Stimulated activated CD4-positive, alpha-beta T cell treated with anti-CD3 and anti-CD28 coated beads, Interleukin-1b, Interleukin-23, amount 100 ng/mL, for 24 hours (primary cell): ENCODE measurements at places on chromosomes 2 and 18.

GRCh38 chr2:196275646-196276352, 104.4 kb upstream of the STK17B start:
- no peak for DNase-seq

- no peak for DNase-seq
Measured at GRCh38 chr2:55133467-55134315, 83.4 kb upstream of the RTN4 start.

DNA sequence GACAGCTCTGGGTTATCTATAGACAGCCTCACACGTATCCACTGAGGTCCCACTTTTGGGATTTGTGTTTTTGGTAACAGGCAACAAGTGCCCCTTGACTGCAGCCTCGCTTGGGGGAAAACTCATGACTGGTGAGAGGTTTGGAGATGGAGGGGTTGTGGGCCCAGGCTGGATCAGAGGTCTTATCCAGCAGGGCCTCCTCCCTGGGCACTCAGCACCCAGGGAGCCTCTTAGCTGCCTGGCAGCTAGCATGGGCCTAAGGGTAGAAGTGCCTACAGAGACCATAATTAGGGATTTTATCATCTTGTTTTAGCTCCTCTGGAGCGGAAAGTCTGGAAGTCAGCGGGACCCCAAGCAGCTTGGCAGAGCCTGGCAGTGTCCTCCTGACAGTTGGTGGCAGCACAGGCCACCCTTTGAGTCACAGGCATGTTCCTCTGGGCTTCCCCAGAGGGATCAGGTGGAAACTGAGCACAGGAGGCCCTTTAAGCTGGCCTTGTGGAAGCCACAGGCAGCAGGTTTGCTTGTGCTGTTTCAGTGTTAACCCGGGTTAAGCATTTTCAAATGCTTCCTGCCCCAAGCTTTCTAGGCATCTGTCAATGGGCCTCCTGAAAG, 143.1 kb downstream of the KCTD1 start:
- DNase-seq, result no peak

DNA sequence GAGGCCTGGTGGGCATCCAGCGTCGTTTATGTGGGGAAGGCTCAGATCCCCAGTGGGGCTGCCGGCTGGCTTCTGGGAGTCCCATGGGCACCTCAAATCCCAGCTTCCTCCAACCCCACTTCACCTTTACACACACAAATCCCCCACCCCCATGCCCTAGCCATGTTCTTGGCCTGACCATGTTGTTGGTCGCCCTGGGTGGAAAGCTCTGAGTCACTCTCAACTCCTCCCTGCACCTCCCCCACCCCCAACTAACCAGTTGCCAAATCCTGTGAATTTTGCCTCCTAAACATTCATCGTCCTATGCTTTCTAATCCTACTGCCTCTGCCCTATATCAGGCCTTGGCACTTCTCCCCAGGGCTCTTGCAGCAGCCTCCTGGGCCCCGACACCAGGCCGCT, 6.4 kb downstream of the TNS1 start:
- no peak for DNase-seq

- no peak for DNase-seq
Measured at GRCh38 chr2:156986339-156986988, 271.0 kb upstream of the GALNT5 start.

DNA sequence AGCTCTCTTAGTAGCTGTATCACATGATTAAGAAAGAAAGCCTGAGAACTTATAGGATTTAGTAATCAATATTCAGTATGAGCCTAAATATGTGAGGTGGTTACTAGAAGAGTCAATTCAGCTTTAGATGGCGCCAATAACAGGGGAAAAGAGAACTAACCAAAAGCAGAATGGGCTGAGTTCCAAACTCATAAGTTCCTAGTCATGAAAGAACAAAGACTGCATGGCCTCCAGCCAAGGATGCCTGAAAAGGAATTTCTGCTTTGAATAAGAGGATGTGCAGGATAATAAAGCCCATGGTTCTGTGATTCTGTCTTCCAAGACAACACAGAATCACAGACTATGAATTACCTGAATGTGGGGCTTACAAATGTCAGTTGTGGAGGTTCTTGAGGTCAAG, 196.5 kb downstream of the SATB2 start:
- no peak for DNase-seq

GRCh38 chr18:14969500-14969899, 221.5 kb downstream of the ANKRD30B start:
- no peak for DNase-seq

- no peak for DNase-seq
Measured at GRCh38 chr18:44602845-44603244, 77.8 kb upstream of the SETBP1 start.

DNA sequence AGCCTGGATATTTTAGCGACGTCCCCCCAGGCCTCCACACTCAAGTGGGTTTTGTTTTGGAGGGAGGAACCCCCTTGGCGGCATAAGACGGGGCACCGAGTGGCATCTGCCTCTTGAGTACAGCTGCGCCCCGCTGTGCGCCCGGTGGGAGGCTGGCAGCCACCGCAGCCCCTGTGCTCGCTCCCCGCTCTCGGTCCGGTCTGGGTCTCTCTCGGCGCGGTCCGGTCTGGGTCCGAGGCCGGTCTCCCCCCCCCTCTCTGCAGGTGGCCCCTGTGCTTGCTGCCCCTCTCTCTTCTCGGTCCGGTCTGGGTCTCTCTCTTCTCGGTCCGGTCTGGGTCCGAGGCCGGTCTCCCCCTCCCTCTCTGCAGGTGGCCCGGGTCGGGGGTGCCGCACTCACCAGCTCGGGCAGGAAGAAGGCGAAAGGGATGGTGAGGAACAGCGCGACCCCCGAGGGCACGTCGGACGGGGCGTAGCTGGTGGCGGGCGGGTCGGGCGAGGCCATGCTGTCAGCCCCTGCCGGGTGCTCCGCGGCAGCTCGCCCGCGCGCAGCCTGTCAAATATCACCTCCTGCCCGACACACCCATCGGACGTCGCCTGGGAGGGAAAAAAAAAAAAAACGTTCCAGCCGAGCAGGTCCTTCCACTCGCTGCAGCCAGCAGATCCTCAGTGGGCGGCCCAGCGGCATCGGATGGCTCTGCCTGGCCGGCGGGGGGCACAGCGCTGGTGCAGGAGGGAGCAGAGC, at the start of gene MALL:
Gene MALL (minus strand): TSS at position 532 of the 742 bp plus-strand sequence. CDS start 30 bp downstream, at position 502.
- no peak for DNase-seq

- DNase-seq, result no peak
Measured at GRCh38 chr18:58015065-58015780, 28.8 kb upstream of the NEDD4L start.

DNA sequence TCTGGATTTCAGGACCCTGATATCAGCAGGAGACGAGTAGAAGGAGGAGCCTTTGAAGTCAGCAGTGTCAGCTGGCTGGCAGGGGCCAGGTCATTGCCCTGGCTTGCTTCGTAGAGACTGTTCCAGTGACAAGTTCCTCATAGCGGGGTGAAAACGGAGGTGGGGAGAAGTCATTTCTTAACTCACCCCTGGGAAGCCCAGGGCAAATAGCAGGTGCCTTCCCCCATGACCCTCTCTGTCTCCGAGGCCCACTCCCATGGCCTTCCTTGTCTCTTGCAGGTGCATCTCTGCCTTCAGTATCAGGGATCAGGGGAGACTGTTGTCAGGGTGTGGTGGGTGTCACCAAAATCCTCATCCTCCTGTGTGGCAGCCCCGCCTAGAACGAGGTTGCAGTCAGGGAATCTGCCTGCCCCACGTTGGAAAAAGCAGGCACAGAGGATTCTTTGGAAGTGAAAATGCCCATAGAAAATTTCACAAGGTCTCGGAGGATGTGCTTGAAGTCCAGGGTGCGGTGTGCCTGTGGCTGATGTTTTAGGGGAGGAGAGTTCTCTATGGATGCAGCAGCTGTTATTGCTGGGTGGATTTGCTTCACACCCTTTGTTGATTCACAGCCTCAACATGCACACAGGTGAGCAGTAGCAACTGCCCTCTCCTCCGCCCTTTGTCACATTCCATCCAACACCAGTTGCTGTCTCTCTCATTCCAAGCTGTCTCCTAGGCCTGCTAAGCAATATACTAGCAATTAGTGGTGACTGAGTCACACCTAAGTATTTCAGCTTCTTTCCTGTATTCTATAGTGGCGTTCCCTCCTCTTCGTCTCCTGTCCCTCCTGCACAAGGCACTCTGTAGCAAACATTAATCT, 142.6 kb upstream of the FHL2 start:
- DNase-seq, result no peak

DNA sequence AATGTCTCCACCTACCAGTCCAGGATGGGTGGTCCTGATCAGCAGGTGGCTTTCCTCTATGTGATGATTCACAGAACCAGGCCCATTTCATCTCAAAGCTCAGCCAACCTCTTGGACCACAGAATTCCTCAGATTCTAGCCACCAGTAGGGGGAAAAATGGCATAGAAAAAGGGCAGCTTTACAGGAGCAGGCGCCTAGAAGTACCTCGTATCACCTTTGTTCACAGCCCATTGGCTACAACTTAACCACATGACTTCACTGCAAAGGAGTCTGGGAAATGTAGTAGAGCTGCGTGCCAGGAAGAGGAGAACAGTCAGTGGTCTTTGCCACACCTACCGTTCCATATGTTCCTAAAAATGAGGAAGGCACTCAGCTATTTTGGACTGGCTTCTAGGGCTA, 62.8 kb upstream of the DTNA start:
- DNase-seq, result no peak

GRCh38 chr2:213416832-213417231, 132.6 kb downstream of the SPAG16 start:
- no peak for DNase-seq

GRCh38 chr2:146634230-146635097, 1210.4 kb upstream of the ACVR2A start:
- DNase-seq, result no peak

GRCh38 chr2:224723586-224724217, 7.5 kb upstream of the CCDC195 start:
- DNase-seq, result no peak

DNA sequence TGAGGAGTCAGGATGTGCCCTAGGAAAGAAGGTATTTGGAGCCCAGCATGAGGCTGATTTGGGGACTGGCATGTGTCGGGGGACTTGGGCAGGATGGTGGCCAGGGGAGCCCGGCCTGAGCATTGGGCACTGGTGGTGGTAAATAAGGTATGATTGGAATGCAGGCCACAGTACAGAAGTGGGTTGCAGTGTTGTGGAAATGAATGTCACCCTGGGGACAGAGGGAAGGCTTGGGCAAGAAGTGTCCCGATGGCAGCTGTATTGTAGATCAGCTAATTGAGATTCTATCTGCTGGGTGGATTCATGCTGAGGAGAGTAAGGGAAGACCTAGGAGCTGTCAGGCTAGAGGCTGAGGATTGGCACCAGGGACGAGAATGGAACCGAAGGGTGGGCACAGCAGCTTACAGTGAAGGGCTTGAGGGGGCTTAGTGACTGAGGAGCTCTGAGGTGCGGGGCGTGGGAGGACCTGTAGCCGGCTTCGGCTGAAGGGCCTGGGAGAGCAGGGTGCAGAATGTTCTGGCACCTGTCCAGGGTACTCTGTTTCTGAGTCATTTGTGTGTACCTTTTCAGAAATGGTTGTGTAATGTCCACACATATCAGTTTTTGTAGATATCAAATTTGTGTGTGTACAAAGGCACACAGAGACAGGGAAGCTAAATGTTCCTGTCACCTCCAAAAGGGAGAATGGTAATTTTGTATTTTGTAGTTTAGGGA, 170.2 kb downstream of the PRKCE start:
- no peak for DNase-seq

GRCh38 chr2:101710471-101711318, 13.2 kb downstream of the MAP4K4 start:
- DNase-seq, result no peak

- DNase-seq, result no peak
Measured at GRCh38 chr18:51251625-51252024, 54.1 kb upstream of the MEX3C start.
